SW 1271 (cell line): ENCODE measurements at places on chromosomes 12 and 14.

GRCh38 chr12:2970744-2971143, 11.5 kb downstream of the TEAD4 start:
- DNase-seq = no peak

- DNase-seq = no peak
These were observed 286.7 kb downstream of the ZFP36L1 start for GRCh38 chr14:68506021-68506644.

- DNase-seq = no peak
These were observed 69.6 kb downstream of the PTPN11 start for GRCh38 chr12:112488257-112488876.

- DNase-seq = no peak
These were observed 206.5 kb downstream of the EFCAB11 start for GRCh38 chr14:89748004-89748403.

GRCh38 chr14:58824106-58824505, 186.3 kb downstream of the DACT1 start:
- no peak for DNase-seq

- no peak for DNase-seq
These were observed 117.1 kb downstream of the SLC25A47 start for GRCh38 chr14:100440207-100440631.

GRCh38 chr12:17588968-17589367, 501.0 kb downstream of the RERGL start:
- peak; percentile 29 for DNase-seq
